ENCODE measurements at places on chromosomes 12 and 14.

DNA sequence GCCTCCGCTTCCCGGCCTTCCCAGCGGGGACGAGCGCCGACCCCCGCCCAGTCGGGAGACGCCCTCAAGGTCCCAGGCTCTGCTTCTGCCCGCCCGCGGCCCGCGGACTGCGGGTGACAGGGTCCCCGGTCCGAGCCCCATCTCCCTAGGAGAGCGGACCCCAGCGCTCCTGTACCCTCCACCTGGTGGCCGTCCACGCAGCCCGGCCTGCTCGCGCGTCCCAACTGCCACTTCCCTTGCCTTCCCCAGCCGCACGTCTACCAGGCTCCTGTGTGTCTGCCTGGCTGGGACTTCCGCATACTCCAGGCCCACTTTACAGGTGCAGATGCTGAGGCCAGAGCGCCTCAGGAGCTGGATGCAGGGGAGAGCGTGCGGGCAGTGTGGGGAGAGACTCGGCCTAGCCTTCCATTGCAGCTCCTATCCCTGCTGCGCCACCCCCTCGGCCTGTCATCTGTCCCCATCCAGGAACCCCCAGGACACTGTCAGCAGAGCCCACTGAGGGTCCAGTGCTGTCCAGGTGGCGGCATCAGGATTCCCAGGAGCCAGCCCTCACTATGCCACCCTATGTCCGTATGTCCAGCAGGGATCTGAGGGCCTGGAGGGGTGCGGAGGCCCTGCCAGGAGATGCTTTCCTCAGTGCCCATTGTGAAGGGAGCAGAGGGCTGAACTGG, 8.0 kb upstream of the ANKRD9 start:
- peak; percentile 34 for DNase-seq

- DNase-seq = no peak
Observed at GRCh38 chr14:75461755-75462349, 34.0 kb downstream of the JDP2 start.

DNA sequence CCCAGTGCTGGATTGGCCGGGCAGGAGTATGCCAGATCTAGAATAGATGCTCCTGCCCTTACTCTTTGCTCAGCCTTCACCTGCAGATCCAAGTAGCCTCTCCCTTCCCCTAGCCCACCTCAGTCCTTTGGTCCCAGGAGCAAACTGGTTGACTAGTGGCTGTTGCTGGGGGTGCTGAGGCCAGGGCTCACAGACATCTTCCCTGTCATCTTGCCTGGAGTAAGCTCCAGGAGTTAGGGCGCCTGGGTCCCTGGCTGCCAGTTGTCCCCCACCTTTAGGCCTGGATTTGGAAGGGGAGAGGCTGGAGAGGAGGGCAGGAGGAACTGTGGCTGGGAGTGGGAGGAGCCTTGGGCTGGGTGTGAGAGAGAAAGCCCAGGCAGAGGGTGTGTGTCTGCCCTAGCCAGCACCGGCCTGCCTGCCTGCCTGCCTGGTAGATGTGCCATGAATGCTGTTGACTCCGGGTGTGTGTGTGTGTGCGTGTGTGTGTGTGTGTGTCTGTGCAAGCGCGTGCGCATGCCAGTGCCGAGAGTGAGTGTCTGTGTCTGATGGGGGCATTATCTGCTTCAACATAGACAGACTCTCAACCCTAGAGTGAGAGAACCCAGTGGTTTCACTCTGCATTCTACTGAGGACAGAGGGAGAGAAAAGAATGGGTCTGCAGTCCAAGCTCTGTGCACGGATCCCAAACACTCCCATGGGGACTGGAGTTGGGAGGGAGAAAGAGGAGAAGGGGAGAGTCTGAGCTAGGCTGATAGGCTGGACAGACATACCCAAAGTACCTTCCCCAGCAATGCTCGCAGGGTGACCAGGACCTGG, 845 bp upstream of the RARG start:
- DNase-seq = no peak

DNA sequence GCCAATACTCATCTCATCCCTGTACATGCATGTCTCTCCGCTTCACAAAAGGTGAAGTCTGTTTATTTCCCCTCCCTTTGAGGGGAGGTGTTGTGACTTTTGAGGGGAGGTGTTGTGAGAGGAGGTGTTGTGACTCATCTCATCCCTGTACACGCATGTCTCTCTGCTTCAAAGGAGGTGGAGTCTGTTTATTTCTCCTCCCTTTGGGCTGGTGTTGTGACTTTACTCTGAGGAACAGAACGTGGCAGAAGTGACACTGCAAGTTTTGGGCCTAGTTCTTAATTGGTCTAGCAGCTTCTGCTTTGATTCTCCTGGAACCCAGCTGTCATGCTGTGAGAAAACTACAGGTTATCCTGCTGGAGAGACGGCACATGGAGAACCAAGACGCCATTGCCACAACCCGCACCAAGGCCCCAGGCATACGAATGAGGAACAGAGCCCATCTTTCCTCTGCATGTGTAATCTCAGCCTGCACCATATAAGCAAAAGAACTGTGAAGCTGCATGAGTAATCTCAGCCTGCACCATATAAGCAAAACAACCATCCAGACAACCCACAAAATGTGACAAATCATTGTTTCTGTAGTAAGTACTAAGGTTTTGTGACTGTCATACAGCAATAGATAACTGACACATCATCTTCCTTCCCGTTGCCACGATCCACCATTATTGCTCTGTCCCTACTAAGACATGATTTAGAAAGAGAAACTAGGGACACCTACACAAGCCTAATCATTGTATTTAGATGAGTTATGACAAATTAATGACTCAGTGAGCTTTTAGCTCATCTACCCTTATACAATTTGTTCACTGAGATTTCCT, 30.0 kb downstream of the GALNT4 start:
- no peak for DNase-seq

GRCh38 chr14:87874676-87875075, 118.3 kb downstream of the GALC start:
- no peak for DNase-seq

DNA sequence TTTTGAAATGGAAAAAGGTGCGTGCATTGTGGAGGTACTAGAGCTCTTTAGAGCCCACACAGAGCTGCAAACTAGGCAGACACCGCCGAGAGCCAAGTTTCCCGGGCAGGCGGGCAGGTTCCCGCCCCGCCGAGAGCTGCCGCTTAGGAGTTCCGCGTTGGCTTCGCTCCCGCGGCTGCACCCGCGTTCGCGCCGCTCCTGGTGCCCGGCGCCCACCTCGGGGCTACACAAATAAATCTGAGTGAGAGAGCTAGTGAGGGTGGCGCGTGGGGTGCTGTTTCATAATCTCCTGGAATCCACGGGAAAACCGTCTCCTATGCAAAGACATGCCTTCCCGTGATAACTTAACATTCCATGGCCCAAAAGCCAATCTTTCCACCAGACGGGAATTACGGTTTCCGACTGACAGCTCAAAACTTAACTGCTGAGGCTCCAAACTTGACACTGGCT, 645 bp downstream of the KITLG start:
- peak; percentile 48 for DNase-seq

DNA sequence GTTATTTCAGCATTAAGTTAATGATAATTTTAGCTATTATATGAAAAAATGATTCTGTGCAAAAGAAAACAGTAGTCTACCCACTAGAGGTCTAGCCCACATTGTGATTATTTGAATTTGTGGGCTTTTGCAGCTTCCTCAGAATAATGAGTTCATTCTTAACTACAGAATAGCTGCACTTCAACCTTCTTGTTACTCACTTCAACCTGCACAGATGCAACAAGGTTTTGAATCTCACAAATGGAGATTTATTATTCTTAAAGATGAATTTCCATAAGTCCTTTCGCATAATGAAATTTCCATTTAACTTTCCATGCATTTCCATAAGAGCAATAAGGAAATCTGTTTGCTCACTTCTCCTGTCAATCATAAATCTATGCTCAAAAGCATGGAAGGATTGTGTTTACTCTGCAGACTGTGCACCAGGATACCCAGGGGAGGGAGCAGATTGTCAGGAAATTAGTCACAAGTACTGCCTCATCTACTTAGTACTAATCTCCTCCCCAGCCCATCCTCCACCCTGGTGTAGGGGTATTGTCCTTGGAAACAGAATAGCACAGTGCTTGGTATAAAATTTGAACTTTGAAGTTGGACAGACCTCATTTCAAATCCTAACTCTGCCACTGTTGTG, 24.1 kb downstream of the PTGER2 start:
- no peak for DNase-seq

- DNase-seq = no peak
Observed at GRCh38 chr12:29230800-29231560, 81.9 kb downstream of the FAR2 start.

DNA sequence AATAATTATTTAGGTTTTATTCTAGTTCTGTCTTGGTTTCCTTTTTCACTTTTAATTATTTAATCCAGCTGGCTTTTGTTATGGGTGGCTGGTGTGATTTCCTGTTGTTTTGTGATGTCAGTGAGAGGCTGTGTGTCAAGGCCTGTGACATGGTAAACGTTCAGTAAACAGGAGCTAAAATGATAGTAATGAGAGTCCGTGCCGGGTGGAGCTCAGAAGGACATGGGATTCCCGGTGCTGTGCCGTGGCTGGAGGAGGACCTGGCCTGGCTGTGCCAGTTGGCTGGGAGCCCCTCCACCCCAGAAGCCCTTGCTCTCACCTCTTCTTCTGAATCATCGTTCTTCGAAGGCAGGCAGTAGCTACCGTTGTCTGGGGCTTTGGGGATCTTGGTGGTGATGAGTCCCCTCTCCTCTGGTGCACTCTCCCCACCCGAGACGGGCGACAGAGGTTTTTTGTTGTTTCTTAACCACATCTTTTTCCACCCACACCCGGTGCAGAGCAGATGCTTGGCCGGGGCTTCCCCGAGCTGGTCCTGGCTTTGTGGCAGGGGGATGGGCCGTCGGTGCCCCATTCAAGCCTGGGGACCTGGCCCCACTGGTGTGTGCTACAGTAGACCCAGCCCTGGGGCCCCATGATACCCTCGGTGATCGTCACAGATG, 29.1 kb downstream of the SH2B3 start:
- DNase-seq = peak; percentile 58

GRCh38 chr12:49037111-49037946, 18.8 kb upstream of the PRKAG1 start:
- no peak for DNase-seq

DNA sequence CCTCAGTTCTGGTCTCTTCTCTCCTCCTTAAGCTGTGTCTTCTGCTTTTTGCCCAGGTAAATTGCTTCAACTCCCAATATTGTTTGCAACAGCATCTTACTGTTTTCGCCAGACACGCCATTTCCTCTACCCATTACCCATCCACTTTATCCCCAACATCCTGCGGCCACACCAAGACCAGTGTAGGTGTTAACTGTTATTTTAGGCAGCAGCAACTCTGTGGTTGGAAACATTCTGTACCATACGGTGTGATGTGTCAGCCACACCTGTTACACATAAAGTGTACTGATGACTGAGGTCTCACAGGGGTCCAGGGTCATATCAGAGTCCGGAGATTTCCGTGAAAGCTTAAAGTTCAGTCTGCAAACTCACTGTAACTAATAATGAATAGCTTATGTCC, 21.8 kb upstream of the KLRD1 start:
- no peak for DNase-seq
